ENCODE measurements at places on chromosomes 7 and 10.

DNA sequence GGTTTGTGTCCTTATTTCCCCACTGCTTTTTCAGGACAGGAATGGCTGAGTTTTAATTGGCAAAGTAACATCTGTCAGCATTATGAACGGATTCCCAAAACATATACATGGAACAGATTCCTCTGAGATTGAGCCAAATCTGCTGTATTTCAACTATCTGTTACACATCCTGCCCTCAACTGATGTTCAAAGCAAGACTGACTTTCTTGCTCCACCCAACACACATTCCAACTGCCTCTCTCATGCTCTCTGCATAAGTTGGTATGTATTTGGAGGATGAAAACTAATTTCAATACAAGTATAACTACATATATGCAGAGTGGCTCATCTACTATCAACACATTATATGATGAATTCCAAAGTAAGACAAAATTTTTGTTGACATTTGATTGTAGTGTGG, 342.2 kb downstream of the GATA3 start:
- no peak for DNase-seq

DNA sequence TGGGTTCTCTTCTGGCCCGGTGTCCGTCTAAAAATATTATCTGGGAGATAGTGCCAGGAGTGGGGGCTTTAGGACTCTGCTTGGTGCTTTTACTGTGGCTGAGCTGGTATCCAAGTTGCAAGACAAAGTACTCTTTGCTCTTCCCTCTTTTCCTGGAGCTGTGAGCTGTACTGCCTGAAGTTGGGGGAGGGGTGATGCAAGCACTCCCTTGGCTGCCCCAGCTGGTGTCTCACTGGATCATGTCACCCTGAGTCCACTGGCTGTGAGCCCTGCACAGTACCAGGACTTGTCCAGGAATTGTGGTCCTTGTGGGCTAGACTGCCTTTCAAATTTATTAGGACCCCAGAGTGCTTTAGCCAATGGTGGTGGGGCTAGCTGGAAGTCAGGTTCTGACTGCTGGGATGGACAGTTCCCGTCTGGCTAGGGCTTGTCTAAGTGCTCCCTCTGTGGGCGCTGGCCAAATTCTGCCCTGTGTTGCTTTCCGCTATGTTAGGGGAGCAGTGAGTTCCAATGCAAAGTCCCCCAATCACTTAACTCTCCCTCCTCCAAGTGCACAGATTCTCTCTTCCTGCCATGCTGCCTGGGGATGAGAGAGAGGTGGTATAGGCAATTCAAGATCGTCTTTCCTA, 13.1 kb downstream of the CC2D2B start:
- no peak for DNase-seq

GRCh38 chr7:108181073-108181985, 51.2 kb upstream of the LAMB4 start:
- no peak for DNase-seq

DNA sequence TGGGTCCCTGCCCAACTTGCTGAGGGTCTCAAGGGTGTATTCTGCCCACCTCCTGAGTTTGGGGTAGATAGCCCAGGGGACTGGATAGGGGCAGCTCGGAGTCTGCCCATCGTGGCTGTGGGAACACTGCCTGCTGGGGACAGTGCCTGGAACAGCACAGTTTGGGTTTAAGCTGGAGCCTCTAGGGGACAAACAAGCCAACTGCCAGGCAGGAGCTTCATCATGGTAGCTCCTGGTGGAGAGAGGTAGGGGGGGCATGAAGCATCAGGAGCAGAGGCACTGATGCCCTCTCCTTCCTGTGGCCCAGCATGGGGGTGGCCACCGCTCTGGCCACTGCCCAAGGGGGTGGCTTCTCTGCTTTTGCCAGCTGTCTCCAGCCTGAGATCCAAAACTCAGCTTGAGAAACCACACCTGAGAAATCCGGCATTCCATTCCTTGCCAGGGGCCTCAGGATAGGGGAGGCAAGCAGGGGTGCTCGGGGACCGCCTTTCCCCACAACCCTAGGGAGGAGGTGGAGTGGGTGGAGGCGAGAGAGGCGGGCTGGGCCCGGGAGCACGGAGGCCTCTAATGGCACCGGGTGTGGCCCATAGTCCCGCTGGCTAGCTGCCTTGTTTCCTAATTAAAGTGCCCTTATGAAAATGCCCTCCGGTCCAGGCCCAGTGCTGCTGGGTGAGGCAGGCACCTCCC, 47.6 kb downstream of the UNC5B start:
- no peak for DNase-seq

DNA sequence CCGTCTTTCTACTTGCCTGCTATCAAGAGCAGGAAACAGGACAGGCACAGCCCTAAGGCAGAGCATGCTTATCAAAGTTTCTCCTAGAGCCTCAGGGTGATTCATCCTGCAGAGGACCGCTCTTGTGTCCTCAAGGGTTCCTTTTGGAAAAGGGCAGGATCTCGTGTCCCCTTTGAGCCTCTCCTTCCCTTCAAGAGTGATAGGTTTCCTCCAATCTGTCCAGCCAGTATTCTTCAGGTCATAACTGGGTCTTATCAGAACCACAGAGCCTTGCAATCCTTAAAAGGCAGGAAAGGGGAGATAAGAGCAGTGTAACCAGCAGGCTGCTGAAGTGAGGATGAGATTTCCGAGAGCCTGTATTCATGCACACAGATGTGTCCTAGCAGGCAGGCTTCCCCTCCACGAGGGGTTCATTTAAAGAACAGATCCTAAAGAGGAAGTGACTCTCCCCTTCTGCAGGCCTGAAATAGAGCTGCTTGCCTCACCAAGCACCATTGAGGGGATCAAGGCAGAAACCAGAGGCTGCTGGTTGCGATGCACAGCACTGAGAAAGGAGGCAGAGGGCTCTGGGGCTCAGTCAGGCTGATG, 90.5 kb upstream of the SVIL start:
- DNase-seq = no peak

DNA sequence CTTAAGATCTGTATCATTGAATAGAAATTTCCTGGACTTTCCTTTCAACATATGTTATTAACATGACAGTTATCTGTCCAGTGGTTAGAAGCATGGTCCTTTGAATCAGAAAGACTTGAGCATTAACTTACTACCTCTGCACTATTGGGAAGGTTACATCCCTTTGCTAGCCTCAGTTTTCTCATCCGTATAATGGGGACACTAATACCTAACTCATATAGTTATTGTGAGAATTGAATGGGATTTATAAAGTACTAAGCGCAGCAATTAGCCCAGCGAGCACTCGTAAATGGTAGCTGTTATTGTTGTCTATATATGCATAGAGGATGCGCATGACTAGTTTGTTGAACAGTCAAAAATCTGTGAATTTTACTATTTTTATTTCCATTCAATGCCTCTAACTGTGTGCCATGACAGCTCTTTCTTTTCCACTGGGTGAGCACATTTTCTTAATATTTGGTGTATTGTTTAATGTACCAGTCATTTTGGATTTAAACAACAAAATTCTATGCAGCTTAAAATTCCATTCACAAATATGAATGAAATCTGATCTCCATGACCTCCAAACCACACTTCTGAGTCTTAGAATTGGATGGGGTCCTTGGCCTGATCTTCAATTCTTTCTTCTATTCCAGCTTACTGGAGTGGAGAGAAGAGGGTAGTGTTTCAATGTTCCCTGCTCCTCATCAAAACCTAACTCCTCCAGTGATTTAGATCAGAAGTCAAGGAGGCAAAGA, 65.0 kb downstream of the CACNB2 start:
- DNase-seq = no peak

- no peak for DNase-seq
These were observed 498 bp upstream of the C10orf53 start for GRCh38 chr10:49678827-49679479.

GRCh38 chr10:124886195-124886594, 55.7 kb upstream of the ZRANB1 start:
- DNase-seq = no peak

DNA sequence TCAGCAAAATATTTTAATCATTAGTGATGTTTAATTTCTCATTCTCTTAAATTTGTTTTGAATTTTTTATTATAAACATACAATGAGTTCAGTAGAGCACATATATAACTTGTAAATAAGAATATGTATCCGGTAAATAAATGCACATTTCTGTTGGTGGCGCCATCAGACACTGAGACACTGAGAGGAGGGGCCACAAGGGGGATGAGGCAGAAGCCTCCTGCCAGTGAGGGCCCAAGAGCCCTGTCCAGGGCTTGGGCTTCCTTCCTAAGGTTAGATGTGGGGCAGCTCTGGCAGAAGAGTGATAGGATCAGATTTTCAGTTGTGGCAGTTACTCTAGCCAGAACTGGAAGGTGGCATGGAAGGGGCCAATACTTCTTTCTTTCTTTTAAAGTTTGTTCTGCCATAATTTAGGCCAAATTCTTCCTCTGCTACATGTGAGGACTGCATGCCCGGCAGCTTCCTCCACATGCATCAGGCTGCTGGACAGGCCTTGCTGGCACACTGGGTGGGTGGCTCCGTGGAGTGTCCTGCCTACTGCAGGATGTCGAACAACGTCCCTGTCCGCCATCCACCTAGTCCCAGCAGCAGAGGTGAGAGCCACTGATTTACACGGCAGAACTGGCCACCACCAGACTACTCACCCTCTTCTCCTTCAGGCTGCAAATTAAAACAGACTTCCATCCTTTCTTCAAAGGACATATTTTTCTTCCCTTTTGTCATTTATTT, 13.2 kb downstream of the PTPRN2 start:
- DNase-seq = no peak

- DNase-seq = peak; percentile 25
These were observed 47.4 kb upstream of the PRKAR1B start for GRCh38 chr7:774161-775109.

DNA sequence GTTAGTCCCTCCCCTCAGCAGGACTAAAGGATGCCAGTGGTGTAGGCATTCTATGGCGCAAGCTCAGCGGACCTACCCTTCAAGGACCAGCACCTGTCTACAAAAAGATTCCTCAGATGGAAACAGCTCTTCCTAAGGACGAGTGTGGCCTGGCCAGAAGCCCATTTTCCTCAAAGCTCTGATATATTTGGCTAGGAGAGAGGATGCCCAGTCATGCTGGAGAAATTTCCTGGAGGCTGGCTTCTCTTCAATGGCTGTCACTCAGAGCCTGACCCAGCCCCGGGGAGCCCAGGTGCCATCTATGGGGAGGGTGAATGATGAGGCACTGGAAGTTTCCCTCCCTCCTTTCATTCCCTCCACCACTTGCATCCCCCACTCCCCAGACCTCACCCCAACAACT, 111.5 kb downstream of the PLXNA4 start:
- no peak for DNase-seq

GRCh38 chr10:3100856-3101640, 33.7 kb downstream of the PFKP start:
- DNase-seq = no peak

- no peak for DNase-seq
These were observed 106.7 kb downstream of the WDFY4 start for GRCh38 chr10:48791267-48791928.

GRCh38 chr10:93875032-93875358, 18.8 kb upstream of the SLC35G1 start:
- DNase-seq = no peak

DNA sequence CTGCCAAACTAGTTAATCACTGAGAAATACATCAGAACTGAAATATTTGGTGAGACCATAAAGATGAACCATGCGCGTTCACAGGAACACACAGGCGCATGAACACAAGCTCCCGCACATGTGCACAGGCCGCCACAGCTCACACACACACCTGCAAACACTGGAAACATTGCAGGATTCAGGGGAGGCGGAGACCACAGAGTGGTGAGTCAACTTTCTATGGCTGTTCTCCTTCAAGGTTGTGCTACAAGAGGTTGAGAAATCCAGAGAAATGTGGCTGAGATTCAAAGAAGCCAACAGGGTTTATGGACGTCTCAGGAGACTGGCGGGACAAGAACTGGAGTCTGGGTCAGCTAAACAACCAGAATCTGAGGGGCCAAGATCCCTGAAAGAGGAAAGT, 17.8 kb downstream of the ESYT2 start:
- DNase-seq = no peak

- no peak for DNase-seq
These were observed 163.3 kb downstream of the SVIL start for GRCh38 chr10:29471544-29471859.

- DNase-seq = no peak
These were observed 136.9 kb upstream of the ASAH2 start for GRCh38 chr10:50388181-50388580.

GRCh38 chr10:71255808-71256660, 43.7 kb downstream of the UNC5B start:
- no peak for DNase-seq

- peak; percentile 19 for DNase-seq
These were observed at the start of gene ZC3HAV1L for GRCh38 chr7:139035586-139036353. Gene ZC3HAV1L, minus strand, starts transcription at chr7:139036042. Its CDS starts 25 bp downstream, at chr7:139036017.

GRCh38 chr7:156031679-156032478, 219.6 kb upstream of the SHH start:
- no peak for DNase-seq

DNA sequence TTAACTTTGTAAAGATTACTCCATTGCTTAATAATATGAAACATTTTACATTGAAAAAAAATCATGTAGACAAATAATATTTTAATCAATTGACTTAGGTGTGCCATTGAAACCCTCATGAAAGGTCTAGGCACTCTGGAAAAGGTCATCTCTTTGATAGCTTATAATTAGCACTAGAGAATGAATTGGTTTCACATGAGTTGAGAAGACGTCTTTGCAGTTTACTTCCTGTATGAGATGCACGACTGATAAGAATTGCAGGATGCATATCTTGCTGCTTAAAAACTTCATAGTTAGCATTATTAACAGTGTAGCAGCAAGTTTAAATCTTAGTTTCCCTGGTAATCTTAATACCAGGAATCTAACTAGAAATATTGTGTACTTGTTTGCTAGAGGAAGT, 614.2 kb upstream of the COBL start:
- no peak for DNase-seq

- DNase-seq = no peak
These were observed 43.5 kb downstream of the NUP205 start for GRCh38 chr7:135601182-135601581.
